ENCODE measurements at places on chromosomes 7 and 10.
A peak's percentile ranks its signal among the peaks of the same experiment; 100 is the strongest.

DNA sequence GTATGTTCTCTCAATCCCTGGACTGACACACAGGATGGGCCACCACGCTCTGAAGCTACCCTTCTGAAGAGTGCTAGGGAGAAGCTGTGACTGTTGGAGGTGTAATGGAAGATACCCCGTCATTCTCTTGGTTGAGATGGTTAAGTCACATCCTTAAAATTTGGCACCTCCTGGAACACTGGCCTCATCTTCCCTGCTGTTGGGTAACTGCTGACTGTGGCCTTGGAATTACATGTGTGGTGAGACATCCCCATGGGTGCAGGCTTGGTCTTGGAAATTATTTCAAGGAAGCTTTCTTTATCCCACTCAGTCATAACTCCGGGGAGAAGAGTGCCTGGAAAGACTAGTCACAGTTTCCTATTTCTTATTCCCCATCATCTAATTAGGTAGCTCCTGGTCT, 62.0 kb downstream of the LRMDA start:
- no peak for DNase-seq

GRCh38 chr10:11131112-11131639, 113.5 kb downstream of the CELF2 start:
- DNase-seq: no peak

- no peak for DNase-seq
These were observed 45.2 kb upstream of the DMTF1 start for GRCh38 chr7:87106974-87107612.

- DNase-seq: no peak
These were observed 23.6 kb downstream of the RBM20 start for GRCh38 chr10:110667620-110668343.

- no peak for DNase-seq
These were observed 7.6 kb upstream of the TMEM248 start for GRCh38 chr7:66913118-66914037.

GRCh38 chr10:130109796-130110245, 809 bp downstream of the C10orf143 start:
- DNase-seq: peak; percentile 69
